ENCODE measurements at places on chromosomes 2 and 18. TPM values are rescaled to one million over a fixed set of nuclear protein-coding genes. Genes with fewer than 3 reads are reported as not detected.

Gene CNTNAP5
- 30.6 TPM for total RNA-seq

Gene FAP
- 2.4 TPM for total RNA-seq

Gene POLR1B
- 33.0 TPM for total RNA-seq

Gene LBX2
- total RNA-seq, result not detected

Gene CYP1B1
- 7.3 TPM for total RNA-seq

Gene RNF152
- total RNA-seq, result 106 TPM

Gene UGT1A10
- not detected for total RNA-seq

Gene ITGA4
- total RNA-seq, result 6.9 TPM

Gene SCYGR4
- not detected for total RNA-seq

Gene SPR
- 1.6 TPM for total RNA-seq

Gene CDH20
- total RNA-seq, result 6.9 TPM

Gene UGT1A5
- total RNA-seq, result not detected

Gene CCDC142
- 33.0 TPM for total RNA-seq

Gene CD8B
- total RNA-seq, result not detected

Gene CCT4
- 223 TPM for total RNA-seq

Gene NMUR1
- 0.41 TPM for total RNA-seq

Gene NETO1
- total RNA-seq, result 44.4 TPM

Gene PRKAG3
- not detected for total RNA-seq

Gene RAMP1
- 6.9 TPM for total RNA-seq

Gene ABCG8
- total RNA-seq, result 0.41 TPM

Gene CHRNA1
- total RNA-seq, result not detected

Gene SF3B6
- 125 TPM for total RNA-seq

Gene C1GALT1C1L
- under 0.01 TPM for total RNA-seq

Gene PDE11A
- 1.2 TPM for total RNA-seq

Gene SNRPD1
- total RNA-seq, result 34.2 TPM

Gene CAPN14
- total RNA-seq, result 0.82 TPM

Gene MC5R
- total RNA-seq, result 2.9 TPM

Gene KCNIP3
- 4.9 TPM for total RNA-seq

Gene SP5
- 0.82 TPM for total RNA-seq

Gene MYCN
- 70.5 TPM for total RNA-seq

Gene TMEM17
- 4.9 TPM for total RNA-seq

Gene CBLN2
- total RNA-seq, result 280 TPM

Gene ERMN
- total RNA-seq, result under 0.01 TPM

Gene SATB2
- 440 TPM for total RNA-seq

Gene SIX3
- 1.2 TPM for total RNA-seq

Gene EPB41L3
- 57.5 TPM for total RNA-seq

Gene CNDP2
- 32.6 TPM for total RNA-seq

Gene TMEM163
- 16.3 TPM for total RNA-seq

Gene GPBAR1
- total RNA-seq, result not detected

All from frontal cortex (tissue), 4 donors.